ENCODE measurements at places on chromosomes 1 and 21. TPM values are rescaled to one million over a fixed set of nuclear protein-coding genes. Genes with fewer than 3 reads are reported as not detected.

The DNAJC28 gene
- 2.1 TPM for total RNA-seq

The LAMB3 gene
- 47.2 TPM for total RNA-seq

The EFNA1 gene
- 144 TPM for total RNA-seq

The CFAP57 gene
- 4.1 TPM for total RNA-seq
